ENCODE measurements at places on chromosomes 12 and 14. TPM values are rescaled to one million over a fixed set of nuclear protein-coding genes. Genes with fewer than 3 reads are reported as not detected.

Gene SIX4
- 42.7 TPM for total RNA-seq

DNA sequence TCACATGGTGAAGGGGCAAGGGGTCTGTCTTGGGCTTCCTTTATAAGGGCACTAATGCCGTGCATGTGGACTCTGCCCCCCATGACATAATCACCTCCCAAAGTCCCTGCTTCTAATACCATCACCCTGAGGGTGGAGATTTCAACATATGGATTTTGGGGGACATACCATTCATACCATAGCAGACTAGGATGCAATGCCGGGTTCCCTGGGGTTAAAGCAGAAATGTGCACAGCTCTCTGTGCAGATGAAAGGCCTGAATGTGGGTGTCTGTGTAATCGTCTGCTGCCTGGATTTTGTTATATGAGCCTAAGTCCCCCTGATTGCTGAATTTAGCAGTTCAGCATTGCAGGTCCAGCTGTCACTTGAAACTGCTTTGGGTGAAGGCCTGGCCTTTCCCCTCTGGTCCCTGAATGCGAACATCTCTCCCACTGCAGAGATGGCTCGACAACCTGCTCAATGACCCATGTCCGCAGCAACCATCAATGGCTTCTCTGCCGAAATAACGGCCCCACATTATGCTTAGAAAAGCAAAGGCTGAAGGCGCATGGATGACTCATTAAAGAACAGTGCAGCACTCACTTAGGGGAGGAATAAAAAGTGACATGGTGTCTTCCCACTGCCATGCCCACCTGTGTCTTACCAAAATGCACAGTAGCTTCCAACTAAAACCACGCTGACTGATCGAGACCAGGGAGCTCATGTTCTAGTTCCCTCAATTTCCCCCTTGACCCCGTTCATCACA is 286.3 kb downstream of the DPF3 start:
- H3K36me3 ChIP-seq = no peaks in the 10 kb centered on the region
- H3K27me3 ChIP-seq = no peaks in the 10 kb centered on the region
- peak; percentile 45 for DNase-seq
- peaks cover 24% of the 10 kb centered on the region for H3K4me1 ChIP-seq
- no peak overlapping the region for H3K4me3 ChIP-seq

Gene AVPR1A
- not detected for total RNA-seq

DNA sequence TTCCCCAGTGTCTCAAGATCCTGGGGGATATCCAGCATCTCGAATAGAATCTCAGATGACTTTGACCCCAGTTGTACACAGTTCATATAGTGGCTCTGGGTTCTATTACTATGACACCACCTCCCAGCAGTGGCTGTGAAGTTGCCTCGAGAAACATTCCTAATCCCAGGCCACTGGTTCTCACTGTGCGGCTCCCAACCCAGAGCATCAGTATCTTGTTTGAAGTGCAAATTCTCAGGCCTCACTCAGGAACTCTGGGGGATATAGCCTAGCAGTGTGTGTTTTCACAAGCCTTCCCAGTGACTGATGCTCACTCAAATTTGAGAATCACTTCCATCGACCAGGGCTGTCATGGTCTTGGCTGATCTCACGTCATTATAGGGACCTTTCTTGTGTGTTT is 69.3 kb upstream of the IGF1 start:
- H3K27ac ChIP-seq = no peak overlapping the region
- H3K4me3 ChIP-seq = no peak overlapping the region
- H3K36me3 ChIP-seq = no peaks in the 10 kb centered on the region
- no peak for DNase-seq
- peaks cover 2% of the 10 kb centered on the region for H3K4me1 ChIP-seq

- H3K4me1 ChIP-seq = no peaks in the 10 kb centered on the region
- no peaks in the 10 kb centered on the region for H3K36me3 ChIP-seq
- peak; percentile 10 for DNase-seq
- H3K27ac ChIP-seq = no peak overlapping the region
- no peaks in the 10 kb centered on the region for H3K27me3 ChIP-seq
- H3K4me3 ChIP-seq = no peak overlapping the region
Measured at GRCh38 chr14:93525696-93526451, 95.1 kb downstream of the UNC79 start.

Gene WSCD2
- not detected for total RNA-seq

GRCh38 chr12:103783744-103784664 is 57.0 kb downstream of the NT5DC3 start:
- peaks cover 6% of the 10 kb centered on the region for H3K4me1 ChIP-seq
- peaks cover 20% of the 10 kb centered on the region for H3K36me3 ChIP-seq
- no peak for DNase-seq
- no peak overlapping the region for H3K4me3 ChIP-seq
- H3K27me3 ChIP-seq = no peaks in the 10 kb centered on the region

Gene CELA1
- total RNA-seq = not detected

Measured in IMR-90 (cell line).